ENCODE measurements at places on chromosomes 1 and 21.

DNA sequence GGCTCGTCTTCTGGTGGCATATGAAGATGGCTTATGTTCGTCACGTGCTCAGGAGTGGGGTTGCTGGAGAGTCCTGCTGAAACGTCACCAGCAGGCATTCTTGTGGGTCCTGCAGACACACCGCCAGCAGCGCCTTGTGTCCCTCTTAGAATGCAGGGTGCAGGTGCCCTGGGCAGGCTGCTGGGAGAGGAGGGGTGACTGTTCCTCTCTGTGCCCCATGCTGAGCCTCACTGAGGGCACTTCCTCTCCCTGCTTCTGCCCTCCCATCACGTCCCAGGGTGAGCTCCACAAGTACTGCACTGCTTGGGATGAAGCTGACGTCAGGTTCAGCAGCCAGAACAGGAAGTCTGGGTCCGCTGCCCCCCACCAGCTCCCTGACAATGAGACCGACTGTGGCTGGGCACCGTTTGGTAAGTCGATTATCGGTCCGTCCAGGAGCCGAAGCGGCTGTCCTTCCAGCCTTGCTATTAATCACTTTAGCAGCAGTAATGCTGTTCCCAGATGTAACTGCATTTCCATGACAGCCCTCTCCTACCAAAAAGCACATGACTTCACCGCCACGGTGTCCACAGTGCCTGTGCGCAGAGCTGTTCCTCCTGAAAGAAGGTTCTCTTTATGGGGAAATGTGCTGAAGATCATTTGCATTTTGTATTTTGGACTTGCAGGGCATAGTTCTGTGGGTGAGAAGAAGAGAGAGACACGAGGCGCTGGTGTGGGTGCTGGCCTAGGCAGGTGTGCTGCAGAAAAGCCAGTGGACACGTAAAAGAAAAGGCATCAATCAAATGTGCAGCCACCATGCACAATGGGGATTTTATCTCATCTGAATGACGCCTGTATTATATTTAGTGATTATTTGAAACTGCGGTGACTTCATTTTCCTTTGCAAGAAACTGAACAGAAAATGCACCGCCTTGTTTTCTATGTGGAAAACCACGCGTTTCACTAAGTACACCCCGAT lies 21.0 kb downstream of the SLC37A1 start:
- no peak for DNase-seq

DNA sequence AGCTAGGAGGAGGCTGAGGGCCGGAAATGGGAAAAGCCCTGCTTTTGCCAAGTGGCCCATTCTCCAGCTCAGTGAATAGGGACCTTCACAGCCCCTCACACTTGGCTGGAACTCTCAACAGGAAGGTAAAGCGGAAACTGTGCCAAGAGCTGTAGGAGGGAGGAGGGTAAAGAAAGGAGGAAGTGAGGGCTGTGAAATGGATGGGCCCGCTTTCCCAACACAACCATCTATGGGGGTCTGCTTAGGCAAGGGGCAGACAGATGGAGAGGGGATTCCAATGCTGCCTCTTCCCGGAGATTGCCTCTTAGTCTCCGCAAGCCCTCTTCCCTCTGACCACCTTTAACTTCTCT lies 5.2 kb downstream of the INKA2 start:
- no peak for DNase-seq

- no peak for DNase-seq
Observed at GRCh38 chr1:98090351-98090750, 169.5 kb upstream of the DPYD start.

- DNase-seq: no peak
Observed at GRCh38 chr1:221796700-221797099, 54.8 kb upstream of the DUSP10 start.

GRCh38 chr1:190022709-190023108 lies 455.0 kb downstream of the BRINP3 start:
- no peak for DNase-seq

- DNase-seq: no peak
Observed at GRCh38 chr1:193110246-193110645, 5.0 kb upstream of the GLRX2 start.

DNA sequence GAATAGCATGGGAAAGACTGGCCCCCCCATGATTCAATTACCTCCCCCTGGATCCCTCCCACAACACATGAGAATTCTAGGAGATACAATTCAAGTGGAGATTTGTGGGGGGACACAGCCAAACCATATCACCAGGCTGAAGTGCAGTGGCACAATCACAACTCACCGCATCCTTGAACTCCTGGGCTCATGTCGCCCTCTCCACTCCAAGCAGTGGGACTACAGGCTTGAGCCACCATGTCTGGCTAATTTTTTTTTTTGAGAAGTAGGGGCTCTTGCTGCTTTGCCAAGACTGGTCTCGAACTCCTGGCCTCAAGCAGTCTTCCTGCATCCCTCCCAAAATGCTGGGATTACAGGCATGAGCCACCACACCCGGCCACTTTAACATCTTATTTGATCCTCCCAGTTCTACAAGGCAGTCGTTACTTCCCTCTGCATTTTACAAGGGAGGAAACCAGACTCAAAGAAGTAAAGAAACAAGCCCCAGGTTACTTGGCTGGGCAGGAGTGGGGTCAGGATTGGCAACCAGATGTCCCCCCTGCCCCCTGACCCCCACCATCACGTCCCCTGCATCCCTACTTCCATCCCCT lies 26.9 kb upstream of the ACTL8 start:
- DNase-seq: no peak

DNA sequence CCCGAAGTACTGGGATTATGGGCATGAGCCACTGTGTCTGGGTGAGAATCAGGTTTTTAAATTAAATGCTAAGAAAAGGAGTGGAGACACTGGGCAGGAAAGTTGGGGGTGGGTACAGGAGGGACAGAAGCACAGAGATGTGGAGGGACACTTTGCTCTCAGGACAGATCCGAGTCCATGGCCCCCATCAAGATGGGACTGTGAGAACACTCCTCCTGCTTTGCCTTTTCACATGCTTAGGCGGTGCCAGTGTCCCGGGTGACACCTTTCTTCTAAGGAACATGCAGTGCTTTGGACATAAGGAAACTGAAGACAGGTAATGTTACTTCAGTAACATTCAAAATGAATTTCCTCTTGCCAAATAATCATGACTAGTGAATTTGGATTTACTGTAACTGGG lies 16.7 kb downstream of the SLC25A33 start:
- DNase-seq: no peak

GRCh38 chr1:94301186-94301585 lies 63.8 kb upstream of the ARHGAP29 start:
- no peak for DNase-seq

DNA sequence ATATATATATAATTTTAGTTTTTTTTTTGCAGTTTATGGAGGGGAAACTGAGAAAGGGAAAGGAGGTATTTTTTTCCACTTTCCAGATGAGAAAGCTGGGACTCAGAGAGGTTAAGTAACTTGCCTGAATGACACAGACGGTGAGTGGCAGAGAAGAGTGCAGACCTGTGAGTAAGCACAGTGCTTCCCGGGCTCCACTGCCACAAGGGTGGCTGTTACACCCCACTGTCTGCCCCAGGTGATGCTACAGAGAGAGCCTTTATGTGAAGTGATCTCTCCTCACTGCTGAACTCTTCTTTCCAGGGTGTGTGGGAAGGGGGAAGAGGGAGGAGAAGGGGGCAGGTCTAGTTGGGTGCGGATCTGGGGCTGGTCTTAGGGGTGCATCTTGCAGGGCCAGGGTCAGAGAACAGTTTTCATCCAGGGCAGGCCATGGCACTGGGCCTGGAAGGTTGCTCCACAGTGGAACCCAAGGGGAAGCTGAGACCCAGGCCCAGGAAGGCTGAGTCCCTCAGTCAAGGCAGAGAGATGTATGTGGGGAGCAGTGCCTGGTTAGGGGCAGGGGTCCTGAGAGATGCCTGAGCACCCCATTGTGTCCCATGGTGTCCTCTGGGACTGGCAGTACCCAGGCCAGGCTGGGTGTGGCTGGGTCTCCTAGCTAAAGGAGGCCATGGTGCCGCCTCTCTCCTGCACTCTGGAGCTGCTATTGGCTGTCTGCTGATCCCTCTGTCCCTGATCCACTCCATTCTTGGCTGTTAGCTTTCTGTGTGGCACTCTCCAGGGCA lies 357.5 kb downstream of the PTPRU start:
- no peak for DNase-seq

Measured in activated CD4-positive, alpha-beta T cell treated with anti-CD3 and anti-CD28 coated beads, Interleukin-2, amount 10 ng/mL, durations not matched to agents 7 days and 5 days (primary cell).